COLO829 (cell line): ENCODE measurements at places on chromosomes 5 and 9.

GRCh38 chr9:124506433-124506832 lies 766 bp downstream of the NR5A1 start:
- no peak for DNase-seq

DNA sequence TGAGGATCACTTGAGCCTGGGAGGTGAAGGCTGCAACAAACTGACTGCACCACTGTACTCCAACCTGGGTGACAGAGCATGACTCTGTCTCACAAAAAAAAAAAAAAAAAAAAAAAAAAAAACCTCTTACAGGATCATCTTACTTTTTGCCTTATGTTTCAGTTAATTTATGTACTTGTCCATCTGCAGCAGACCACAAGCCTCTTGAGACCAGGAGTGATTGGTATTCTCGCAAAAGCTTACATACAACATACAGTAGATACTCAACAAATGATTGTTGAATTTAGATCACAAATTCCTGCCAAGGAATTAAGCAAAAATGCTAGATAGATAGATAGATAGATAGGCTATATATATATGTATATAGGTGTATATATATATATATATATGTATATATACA lies 12.4 kb downstream of the CEMIP2 start:
- no peak for DNase-seq

DNA sequence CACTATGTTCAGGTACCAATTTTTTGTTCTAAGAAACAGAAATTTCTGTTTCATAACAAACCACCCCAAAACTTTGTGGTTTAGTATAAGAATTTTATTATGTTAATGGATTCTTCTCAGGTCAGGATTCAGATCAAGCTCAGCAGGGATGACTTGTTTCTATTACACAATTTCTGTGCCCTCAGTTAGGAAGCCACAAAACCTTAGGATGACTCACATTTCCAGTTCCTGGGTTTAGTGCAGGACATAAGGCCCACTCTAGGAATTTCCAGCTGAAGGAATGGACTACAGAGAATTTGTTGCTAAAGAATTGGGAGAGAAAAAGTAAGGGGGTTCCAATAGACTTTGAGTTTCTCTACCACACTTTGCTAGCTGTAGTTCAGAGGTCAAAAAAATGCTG lies 629.3 kb downstream of the ANXA1 start:
- peak; percentile 50 for DNase-seq

- no peak for DNase-seq
These were observed 159.7 kb downstream of the ATP10B start for GRCh38 chr5:160692271-160692670.

DNA sequence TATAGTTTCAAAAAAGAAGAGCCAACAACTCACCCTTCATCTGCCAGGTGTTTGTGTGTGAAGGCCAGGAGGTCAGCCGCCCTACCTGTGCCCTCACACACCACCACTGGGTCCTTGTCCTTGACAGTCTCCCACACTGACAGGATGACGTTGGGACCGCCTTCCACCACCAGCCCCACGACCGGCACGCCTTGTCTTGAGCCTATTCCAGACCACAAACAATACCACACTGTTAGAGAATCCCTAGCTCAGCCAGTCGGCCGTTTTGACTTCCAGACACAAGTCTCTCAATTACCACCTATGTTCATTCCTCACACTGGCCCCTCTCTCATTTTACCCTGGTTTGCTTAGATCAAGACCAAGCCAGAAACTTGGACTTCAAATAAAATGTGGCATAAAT lies 66.1 kb downstream of the TRPM6 start:
- DNase-seq: no peak

DNA sequence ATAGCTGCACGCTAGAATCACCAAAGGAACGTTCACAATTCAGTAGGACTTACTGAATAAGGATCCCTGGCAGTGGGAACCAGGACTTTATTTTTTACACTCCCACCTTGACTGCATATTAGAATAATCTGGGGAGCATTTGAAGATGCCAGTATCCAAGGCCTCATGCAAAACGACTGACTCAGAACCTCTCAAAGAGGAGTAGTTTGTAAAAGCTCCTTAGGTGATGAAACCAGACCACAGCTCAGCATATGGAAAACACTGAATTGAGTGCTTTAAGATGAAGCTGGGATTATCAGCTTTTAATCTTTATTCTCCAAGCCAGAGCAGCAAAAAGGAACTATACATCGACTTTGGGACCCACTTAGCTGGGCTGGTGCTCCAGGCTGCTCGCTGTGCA lies 288.3 kb downstream of the MLLT3 start:
- no peak for DNase-seq

DNA sequence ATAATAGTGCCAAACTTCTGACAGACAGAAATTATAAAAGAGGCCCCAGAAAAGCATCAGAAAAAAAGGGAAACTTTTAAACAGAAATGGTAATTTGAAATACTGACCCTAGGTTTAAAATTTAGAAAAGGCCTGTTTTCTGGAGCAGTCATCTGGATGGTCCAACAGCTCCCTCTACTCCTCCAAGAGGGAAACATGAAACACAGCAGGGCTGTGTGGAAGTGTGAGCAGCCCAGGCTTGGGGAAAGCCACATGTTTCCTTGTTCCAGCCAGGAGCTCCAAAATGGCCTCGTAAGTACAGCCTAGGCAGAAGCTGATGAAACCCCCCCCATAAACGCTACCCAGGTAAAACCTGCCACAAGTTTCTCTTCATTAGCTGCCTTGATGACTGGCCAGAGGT lies 499.3 kb upstream of the ADAMTS16 start:
- DNase-seq: peak; percentile 3

GRCh38 chr5:127856292-127856691 lies 153.1 kb downstream of the CCDC192 start:
- DNase-seq: no peak

- no peak for DNase-seq
These were observed 594.7 kb upstream of the CCNG1 start for GRCh38 chr5:162842727-162843126.

DNA sequence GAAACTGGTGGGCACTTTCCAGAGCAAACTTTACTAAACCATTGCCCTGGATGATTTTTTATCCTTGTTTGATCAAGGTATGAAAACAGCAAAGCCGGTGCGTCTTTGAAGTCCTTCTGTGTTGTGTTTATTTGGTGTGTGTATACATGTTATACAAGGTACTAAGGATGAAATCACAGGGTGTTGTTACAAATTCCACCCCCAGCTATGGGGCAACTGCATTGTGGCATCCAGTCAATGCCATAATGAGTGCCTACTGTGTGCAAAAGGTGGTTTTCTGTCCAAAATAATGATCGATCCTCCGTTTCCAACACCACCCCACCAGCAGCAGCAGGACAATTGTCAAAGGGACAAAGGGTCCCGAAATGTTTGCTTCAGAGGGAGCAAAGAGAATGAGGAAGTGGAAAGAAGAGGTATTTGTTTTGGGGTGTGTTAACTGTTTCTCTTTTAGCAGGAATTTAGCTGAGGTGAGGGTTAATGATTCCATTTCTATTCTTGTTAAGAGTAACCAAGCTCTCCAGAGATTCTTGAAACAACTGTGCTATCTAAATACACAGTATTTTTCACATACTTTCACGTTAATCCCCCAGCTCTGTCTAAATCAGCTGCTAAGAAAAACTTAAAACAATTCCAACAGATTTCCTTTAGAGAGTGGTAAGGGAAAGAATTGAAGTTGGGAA lies 568.7 kb upstream of the KLF4 start:
- DNase-seq: no peak

DNA sequence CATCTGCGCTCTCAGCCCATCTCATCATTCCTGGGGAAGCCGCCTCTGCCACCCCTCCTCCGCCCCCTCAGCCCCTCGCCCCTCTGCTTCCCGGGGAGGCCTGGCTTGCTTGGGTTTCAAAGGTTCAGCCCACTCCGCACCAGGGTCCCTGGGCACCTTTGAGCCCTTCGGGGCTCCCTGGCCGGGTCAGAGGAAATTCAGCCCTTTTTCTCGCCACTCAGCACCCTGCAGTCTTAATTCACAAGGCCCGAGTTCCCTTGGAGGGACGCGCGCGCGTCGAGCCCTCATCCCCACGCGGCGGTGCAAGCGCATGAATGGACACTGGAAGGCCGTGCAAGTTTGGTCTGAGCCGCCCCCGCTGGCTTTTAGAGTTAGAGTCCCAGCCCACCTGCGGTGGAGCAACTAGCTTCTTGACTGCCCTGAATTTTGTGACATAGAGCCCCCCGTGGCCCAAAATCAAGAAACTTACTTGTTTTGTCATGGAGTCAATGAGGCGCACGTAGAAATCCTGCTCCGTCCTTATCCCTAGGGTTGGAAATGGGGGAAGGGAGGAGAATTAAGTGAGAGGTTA lies 4.5 kb downstream of the EBF1 start:
- no peak for DNase-seq

GRCh38 chr5:60630179-60630578 lies 69.8 kb downstream of the DEPDC1B start:
- no peak for DNase-seq

GRCh38 chr9:14136047-14136635 lies 177.8 kb downstream of the NFIB start:
- DNase-seq: no peak
